Dorsolateral prefrontal cortex (tissue), 122 donors: ENCODE measurements at places on chromosomes 4 and X. TPM values are rescaled to one million over a fixed set of nuclear protein-coding genes. Genes with fewer than 3 reads are reported as not detected.

- no peak for DNase-seq
Measured at GRCh38 chr4:12924253-12924652, 559.9 kb downstream of the RAB28 start.

GRCh38 chr4:3476341-3476747 is 13.2 kb downstream of the DOK7 start:
- no peak for DNase-seq

DNA sequence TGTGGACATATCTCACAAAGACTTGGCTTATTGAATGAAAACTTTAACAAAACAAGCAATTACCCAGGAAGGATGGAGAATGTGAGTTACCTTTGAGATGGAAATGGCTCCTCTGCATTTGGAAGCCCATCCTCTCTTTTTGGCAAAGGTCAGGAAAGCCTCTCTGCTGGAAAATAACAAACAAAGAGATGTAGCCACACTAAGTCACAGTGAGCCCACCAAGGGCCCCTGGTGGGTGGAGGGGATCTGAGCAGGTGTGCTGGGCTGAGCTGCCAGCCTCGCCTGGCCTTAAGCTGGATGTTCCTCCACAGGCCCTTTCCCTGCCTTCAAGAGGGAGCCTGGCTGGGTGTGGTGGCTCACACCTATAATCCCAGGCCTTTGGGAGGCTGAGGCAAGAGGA is 269.2 kb downstream of the HNRNPD start:
- no peak for DNase-seq

DNA sequence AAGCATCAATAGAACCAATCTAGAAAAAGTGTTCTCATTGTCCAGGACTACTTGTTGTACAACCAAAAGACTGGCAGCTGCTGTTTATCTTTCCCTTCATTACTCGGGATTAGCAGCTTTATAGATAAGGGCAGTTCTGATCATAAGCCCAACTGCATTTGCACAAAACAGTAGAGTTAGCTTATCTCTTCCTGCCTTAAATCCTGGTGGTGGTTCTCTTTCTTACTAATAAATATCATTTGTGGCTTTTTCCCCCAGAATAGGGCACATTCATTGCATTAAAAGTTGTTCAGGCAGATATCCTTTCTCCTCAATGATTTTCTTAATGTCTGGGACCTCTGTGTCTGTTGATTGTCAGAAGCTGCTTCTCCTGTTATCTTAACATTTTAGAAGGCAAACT is 20.2 kb upstream of the RRAGB start:
- no peak for DNase-seq

DNA sequence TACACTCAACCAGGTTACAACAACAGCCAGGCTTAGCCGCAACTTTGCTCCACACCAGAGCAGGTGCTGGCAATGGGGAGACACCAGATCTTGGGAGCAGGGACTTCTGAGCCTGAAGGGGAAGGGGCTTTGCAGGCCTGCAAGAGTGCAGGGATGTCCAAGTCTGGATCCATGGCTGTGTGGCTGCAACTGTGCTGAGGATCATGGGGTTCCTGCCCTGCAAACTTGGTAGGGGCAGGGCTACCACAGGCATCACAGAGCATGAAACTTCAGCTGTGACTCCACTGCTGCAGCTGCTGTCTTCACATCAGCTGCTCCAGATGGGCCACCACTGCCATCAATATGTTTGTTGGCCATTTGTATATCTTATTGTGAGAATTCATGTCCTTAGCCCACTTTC is 340.4 kb downstream of the FSTL5 start:
- DNase-seq = no peak

DNA sequence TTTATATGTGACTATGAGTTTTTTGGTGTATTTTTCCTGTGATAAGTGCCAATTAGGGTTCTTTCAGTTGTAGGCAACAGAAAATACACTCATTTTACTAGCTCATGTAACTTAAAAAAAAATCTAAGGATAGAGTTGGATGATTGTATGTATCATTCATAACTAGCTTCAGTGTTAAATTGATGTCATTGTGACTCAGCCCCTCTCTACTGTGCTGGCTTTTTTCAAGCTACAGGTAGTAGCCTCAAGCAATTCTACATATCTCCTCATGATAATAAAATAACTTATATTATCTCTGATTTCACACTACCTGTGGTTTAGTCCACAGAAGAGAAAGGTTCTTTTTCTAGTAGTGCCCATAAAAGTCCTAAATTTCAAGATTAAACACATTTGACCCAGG is 11.9 kb downstream of the WDR17 start:
- DNase-seq = no peak

- no peak for DNase-seq
Measured at GRCh38 chr4:120714417-120715010, 208.0 kb downstream of the PRDM5 start.

DNA sequence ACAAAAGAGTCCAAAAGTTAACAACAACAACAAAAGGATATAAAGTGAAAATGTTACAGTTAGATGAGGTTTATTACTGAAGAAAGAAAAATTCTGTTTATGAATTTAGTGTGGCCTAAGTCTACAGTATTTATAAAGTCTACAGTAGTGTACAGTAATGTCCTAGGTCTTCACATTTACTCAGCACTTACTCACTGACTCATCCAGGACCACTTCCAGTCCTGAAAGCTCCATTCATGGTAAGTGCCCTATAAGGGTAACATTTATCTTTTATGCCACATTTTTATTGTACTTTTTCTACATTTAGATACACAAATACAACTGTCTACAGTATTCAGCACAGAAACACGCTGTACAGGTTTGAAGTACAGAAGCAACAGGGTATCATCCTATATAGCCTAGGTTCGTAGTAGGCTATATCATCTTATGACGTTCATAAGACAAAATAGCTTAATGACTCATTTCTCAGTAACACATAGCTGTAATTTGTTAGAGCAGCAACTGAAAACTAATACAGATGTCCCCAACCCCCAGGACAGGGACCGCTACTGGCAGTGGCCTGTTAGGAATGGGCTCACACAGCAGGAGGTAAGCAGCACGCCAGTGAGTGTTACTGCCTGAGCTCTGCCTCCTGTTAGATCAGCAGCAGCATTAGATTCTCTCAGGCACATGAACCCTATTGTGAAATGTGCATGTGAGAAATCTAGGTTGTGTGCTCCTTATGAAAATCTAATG is 61.3 kb downstream of the CENPC start:
- DNase-seq = no peak

DNA sequence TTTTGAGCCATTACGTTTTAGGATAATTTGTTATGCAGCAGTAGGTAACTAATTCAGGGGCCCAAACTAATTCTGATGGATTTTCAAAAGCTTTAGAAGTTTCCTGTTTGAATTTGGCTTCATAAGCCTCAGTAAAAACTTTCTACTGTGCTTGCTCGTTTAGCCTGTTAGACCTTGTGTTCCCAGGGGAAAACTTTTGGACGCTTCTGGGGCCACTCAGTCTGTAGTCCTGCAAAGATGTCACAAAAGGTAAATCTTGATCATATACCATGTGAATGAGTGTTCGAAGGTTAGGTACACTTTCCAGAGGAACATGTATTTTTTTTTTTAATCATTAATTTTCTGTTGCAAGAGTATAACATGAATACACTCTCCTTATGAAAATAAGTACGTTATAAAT is 70.7 kb downstream of the SUPT20HL2 start:
- DNase-seq = no peak

GRCh38 chrX:132033166-132033565 is 10.1 kb downstream of the STK26 start:
- DNase-seq = no peak

GRCh38 chr4:23906839-23907238 is 17.0 kb upstream of the PPARGC1A start:
- no peak for DNase-seq

- no peak for DNase-seq
Measured at GRCh38 chr4:37661772-37662171, 24.4 kb downstream of the RELL1 start.

- no peak for DNase-seq
Measured at GRCh38 chr4:133403913-133404312, 254.8 kb downstream of the PCDH10 start.

GRCh38 chr4:69099910-69100309 is 3.6 kb downstream of the UGT2B7 start:
- DNase-seq = no peak

DNA sequence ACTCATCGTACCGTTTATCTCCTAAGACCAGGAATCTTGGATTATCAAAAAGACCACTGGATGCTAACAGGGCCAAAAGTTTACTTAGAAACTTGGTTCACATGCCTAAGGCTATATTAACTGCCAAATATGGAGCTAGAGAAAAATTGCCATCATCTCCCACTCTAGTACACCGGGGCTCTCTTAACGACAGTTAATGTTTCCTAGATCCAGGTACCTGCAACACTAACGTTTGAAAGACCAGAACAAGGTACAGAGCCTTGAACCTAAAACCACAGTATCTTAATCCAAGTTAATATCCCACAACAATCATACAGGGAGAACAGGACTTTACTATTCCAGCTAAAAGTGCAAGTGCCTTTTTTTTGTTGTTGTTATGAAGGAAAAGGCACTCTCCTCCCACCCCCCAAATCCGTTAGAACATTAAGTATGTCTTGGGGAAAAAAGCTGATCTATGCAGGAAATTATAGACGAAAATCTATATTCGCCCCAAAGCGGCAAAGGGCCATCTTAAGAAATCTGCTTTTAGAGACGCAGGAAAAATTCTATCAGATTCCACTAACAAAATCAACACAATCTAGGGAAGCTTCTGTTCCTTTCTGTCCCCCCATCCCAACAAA is 1.3 kb downstream of the G3BP2 start:
- DNase-seq = no peak

DNA sequence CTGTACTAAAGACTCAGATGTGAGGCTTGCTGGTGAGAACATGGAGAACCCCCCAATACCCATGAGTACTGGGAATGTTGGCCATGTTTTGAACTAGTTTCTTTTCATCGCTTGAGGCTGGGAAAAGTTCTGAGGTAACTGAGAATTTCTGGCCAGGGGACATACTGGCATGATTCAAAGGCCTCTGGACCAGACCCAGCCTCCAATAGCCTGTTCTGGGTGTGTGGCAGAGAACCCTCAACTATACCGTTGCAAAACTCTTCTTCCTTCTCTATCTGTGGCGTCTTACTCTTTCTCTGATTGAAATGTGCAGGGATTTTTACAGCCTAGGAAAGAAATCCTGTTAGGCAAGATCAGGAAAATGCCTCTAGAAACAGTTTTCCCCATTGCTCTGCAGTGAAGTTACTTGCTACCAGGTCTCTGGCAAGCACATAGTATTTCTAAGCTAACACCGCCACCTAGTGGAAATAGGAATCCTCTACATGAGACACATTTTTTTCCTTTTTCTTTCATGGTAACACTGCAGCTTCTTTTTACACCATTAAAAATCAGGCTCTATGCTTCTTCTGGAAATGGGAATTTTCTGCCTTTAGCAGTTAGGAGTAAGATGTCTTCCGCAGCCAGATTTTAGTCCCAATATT is 170.7 kb upstream of the ZCCHC13 start:
- no peak for DNase-seq

DNA sequence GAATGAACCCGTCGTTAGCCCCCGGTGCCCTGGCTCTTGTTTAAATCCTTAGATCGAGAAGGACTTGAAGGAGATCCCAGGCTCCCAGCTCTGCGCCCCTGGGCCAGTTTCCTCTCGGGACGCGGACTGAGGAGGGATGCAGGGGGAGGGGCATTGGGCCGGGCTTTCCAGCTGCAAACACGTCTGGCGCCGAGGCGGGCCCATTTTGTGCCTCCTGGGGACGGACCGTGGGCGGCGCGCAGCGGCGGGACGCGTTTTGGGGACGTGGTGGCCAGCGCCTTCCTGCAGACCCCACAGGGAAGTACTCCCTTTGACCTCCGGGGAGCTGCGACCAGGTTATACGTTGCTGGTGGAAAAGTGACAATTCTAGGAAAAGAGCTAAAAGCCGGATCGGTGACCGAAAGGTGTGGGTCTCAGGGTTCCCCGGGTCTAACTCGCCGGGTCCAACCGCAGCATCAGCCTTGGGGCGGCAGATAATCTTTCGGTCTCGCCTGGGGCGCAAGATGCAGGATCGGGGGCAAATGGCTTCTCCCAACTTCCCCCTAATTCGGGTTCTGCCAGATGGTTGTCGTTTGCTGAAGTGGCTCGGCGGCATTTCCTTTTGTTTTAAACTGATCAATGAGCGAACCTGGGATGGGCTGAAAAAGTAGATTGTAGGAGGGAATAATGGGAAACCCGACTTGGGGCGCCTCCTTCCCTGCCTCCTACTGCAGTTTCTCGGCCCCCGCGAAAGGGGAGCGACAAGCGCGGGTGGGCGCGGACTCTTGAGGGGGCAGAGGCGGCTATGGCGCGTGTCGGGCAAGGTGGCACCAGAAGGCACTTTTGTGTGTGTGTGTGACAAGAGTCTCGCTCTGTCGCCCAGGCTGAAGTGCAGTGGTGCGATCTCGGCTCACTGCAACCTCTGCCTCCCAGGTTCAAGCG is 2.9 kb downstream of the PDGFRA start:
- DNase-seq = no peak

DNA sequence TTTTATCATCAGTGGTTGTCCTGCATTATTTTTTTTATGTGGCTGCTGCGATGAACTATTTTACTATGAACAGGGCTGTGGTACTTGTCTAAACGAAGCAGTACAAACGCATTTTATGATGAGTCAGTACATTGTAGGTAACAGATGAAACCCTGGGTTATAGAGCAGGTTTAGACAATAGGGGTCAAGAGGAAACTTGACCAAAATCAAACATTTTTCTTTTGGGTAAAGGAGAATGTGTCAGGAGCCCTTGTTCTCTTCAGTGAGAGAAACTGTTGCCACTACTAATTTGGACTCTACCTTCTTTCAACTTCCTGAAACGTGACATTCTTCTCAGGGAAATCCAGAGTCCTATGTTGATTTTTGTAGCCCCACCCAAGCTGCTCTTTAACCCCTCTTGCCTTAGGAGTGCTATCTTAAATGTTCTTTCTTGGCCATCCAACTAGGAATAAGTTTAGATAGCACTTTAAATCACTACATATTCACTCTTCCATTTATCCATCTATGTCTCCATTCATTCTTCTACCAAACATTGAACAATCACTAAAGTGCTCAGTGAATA is 415.8 kb upstream of the NR3C2 start:
- no peak for DNase-seq

DNA sequence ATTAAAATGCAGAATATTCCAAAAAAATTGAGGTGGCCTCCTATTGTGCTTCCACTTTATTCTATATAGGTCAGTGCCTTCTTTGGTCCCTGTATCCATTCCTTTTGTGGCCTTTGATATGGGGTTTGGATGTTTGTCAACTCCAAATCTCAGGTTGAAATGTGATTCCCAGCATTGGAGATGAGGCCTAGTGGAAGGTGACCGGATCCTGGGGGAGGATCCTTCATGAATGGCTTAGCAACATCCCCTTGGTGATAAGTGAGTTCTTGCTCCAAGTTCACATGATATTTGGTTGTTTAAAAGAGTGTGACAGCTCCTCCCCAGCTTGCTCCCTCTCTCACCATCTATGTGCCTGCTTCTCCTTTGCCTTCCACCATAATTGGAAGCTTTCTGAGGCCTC is 380.6 kb downstream of the INPP4B start:
- no peak for DNase-seq

Gene TCEAL5
- 55.3 TPM for total RNA-seq

Gene MAOA
- total RNA-seq = 25.2 TPM

Gene GLOD5
- not detected for total RNA-seq
